ENCODE measurements at places on chromosomes 2 and 18.

DNA sequence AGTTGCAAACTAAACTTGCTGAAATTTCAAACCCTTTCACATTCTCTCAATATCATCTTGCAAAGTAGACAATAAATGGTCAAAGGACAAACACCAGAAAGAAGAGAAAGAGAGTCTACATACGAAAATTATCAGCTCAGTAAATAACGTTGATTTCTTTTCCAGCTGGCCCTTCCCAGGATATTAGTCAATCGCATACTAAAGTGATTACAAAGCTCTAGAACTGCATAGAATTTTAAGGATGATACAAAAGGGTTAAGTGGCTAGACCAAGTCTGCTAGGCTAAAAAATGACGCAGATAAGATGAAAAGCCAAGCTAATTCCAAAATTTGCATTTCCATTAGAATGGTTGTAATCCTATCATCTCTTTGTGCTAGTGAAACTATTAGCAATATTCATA, 405.7 kb downstream of the FBXO15 start:
- DNase-seq: no peak

DNA sequence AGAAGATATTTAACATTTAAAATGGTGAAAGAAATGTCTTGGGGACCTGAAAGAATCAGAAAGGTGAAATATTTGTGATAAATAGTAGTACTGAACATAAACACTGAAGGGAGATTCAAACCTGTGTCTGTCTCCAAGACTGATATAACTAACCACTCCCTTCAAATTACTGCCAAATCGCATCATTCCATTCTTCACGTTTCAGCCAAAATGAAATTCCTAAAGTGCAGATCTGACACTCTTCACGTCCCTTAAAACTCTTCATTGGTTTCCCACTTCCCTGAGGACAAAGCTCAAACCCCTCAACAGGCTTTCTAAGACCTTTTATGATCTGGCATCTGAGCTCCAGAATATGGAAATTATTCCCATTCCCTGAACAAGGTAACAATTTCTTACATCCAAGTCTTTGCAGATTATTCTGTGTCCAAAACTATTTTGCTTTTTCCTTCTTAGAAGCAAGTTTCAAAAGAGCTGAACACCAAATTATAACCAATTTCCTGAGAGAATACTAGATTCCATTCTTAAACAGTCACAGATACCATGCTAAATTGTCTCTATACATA, 18.9 kb downstream of the SLC8A1 start:
- DNase-seq: no peak

DNA sequence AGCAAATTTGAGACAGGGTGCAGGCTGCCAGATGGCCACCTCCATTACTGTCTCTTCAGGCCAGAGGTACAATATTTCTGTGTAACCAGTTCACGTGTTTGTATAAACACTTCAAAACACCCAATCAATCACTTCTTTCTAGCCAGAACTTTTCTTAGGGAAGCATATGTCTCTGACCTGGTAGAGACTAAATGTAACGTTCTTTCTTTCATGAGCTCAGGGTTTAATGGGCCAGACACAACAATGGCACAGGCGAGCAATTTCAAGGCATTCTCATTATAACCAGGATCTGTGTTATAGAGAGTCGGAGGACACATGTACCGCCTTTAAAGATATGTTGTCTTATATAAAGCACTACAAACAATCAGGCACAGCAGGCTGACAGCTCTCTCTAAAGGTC, 1846.4 kb upstream of the PIK3C3 start:
- no peak for DNase-seq

DNA sequence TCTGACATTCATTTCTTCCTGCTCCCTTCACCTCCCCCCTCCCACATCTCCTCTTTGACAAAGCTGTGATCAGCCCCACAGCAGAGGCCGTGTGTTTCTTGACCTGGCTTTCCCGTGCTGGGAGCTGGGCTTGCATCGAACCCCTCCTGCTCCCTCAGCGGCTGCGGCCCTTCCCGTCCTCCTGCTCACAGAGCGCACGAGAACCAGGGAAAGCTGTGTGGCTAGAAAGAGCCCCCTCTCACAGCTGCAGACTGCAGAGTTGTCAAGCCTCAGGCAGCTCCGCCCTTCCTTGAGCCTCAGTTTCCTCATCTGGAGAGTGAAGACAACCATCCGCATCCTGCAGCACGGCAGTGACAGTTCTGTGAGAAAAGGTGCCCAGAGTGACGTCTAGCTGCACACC, 65.7 kb upstream of the GLI2 start:
- no peak for DNase-seq

- DNase-seq: no peak
Observed at GRCh38 chr2:27353762-27354596, 2.6 kb downstream of the GTF3C2 start.
